ENCODE measurements at places on chromosomes 3 and 15.

- no peak for DNase-seq
These were observed 20.5 kb upstream of the ABHD2 start for GRCh38 chr15:89067751-89068150.

DNA sequence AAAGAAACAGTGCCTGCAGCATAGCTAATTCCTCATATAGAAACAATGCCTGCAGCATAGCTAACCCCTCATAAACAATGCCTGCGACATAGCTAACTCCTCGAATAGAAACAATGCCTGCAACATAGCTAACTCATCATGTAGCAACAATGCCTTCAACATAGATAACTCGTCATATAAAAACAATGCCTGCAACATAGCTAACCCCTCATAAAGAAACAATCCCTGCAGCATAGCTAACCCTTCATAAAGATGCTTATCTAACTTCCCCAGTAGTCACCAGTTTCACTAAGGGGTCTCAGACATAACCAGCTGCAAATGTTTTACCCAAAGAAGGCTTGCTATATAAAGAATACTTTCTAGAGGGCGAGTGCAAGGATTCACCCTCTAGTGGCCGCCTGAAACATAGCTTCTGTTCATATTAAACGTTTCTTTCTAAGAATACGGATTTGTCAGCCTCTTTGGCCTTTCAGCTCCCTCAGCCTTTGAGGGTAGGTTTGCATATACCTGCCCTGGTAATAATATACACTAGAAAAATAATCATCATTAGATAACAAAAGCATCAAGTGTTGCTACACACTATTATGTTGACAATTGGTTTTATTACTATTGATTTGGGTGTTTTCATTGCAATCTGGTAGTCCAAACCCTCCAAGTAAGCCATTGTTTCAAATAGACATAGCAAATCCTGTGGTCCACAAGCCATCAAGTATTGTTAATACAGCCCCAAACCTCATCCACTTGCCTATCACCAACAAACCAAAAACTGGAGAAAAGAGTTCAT is 44.4 kb upstream of the FAN1 start:
- no peak for DNase-seq

- DNase-seq, result no peak
These were observed 42.0 kb downstream of the MKRN2 start for GRCh38 chr3:12598890-12599289.

DNA sequence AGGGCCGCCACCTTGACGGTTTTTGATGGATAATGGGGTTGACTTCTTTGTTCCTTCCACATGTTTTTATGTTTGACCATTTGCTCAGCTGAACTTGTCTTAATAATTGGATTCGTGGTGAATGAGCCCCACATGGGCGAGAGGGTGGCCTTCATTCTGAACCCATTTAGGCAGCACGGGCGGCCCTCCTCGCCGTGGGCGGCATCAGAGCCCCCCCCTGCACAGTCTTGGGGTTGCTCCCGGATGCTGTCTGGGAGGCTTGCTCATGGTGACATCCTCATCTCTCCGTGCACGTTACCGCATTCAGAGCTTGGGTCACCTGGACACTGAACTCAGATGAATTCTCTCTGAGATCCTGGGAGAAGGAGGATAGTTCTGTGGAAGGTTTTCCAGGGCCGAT is 172.3 kb upstream of the OSBPL11 start:
- no peak for DNase-seq

GRCh38 chr3:71131375-71132314 is 451.9 kb downstream of the FOXP1 start:
- no peak for DNase-seq

- no peak for DNase-seq
These were observed 358.4 kb upstream of the LMCD1 start for GRCh38 chr3:8143186-8143585.

- no peak for DNase-seq
These were observed 41.9 kb upstream of the LMOD3 start for GRCh38 chr3:69164296-69164695.

DNA sequence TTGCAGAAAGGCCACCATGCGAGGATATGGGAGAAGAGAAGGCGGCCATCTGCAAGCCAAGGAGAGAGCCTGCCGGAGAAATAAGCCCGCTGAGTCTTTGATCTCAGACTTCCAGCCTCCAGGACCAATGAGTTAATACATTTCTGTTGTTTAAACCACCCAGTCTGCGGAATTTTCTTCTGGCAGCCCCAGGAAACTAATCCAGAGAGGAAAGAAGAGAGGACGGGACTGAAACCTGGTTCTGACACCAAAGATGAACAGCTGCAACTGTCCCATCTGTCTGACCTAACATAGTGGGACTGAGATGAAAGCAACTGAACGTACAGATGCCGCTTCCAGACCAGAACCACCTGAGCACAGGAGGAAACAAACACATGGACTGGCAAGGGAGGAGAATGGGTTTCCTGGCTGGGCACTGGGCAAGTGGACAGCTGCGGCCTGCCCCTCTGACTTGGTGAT is 32.3 kb downstream of the VGLL4 start:
- no peak for DNase-seq

DNA sequence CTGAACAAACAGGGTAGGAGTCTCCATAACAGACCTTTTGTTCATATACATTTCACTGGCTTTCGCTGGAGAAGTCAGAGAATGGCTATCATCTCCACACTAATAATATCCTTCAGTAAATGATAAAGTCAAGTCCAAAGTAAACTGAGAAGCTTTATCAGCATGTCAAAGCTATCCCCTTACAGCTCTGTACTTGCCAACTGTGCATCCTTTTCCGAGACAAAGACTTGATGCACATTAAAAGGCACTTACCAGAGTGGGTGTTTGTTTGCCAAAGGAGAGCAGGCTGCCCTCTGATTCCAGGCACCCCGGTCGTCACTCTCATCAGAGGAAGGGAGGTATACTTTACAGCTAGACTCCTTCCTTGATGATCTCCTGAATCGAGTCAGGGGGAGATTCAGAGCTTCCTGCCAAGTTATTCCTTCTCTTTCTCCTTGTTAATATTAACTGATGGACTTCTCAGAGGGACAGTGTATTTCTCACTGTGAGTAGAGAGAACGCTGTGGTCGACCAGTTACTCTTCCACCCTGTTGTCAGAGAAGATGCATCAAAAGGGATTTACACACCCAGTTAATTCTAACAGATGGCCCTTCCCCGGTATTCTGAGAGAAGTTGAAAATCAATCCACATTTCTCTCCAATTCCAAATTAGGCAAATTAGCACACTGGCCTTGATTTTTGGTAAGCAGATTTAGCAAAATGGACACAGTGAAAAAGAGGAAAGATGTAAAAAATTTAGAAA is 504.7 kb upstream of the NR2F2 start:
- DNase-seq, result no peak

- no peak for DNase-seq
These were observed at the start of gene SENP7 for GRCh38 chr3:101512646-101513418. SENP7 (minus strand) TSS chr3:101513212; CDS start chr3:101513130, 82 bp downstream.

GRCh38 chr3:60756241-60757030 is 494.8 kb downstream of the FHIT start:
- no peak for DNase-seq

DNA sequence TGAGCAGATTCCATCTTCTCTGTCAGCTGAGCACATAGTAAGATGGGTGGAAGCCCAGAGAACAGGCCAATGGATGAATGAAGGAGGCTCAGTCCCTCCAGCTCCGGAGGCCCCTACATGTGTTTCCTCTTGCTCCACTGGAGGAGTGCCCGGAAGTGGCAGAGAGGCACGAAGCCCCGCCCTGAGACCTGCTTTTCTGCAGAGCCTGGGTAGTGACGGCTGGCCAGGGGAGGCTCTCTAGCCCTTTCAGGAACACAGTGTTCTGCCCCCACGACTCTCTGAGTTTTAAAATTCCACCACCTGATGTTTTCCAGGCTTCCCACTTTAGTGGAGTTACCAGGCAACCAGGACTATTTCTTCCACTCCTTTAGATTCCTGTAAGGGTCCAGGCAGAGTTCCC is 149.4 kb upstream of the SLC6A11 start:
- no peak for DNase-seq

DNA sequence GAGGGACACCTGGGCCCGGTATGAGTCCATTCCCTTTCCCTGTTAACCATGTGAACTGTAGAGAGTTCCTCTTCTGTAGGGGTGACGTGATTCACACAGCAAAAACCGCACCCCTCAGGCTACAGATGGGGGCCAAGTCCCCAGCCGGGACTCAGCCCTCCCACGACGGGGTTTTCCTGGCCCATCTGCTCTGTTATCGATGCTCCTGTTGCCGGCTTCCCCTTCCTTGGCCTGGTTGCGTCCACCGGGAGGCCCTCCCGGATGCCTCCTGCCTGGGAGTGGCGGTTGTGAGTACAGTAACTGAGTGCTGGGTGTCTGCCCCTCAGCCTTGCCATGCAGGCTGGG is 817 bp upstream of the PLXNA1 start:
- DNase-seq, result no peak

DNA sequence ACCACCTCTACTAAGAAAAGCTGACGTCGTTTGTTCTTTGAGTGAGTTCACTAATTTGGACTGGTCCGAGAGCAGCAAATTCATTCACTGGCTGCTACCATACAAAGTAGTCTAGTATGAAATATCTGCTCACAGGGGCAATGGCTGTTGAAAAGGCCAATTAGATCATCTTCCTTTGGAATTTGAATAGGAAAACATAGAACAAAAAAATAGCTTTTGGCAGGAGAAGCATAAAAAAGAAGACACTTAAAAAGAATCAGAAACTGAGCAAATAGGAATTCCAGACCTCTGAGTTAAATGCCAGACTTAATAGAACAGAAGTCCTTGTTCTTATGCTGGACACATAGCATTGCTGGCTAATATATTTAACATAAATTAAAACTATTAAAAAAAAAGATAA is 159.3 kb downstream of the IL1RAP start:
- DNase-seq, result no peak

GRCh38 chr3:136632625-136633081 is 119.5 kb downstream of the STAG1 start:
- no peak for DNase-seq

DNA sequence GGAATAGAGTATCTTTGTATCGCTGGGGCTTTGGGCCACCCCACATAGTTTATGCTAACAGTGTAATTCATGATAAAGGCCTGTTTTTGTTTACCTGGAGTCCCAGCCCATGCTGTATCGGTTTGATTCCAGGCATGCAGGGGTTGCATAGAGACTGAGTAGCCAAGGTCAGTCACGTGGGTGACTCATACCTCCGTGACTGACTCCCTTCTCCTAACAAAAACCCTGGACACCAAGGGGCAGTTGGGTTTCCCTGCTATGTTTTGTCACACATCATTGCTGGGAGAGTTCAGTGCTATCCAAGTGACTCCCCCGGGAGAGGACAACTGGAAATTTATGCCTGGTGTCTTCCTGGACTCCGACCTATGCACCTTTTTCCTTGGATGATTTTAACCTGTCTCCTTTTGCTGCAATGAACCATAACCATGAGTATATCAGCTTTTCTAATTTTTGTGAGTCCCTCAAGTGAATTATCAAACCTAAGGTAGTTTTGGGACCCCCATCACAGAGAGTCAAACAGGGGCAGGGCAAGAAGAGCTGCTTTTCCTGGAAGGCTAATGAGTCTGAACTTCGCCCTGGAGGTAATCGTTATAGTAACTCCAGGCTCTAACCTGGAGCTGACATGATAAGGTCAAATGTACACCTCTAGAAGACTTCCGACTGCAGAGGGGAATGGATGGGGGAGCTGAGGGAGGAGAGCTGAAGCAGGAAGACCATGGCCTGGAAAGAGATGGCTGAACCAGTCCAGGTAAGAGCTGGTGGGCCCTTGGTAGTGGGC is 57.0 kb downstream of the SRGAP3 start:
- DNase-seq, result no peak

DNA sequence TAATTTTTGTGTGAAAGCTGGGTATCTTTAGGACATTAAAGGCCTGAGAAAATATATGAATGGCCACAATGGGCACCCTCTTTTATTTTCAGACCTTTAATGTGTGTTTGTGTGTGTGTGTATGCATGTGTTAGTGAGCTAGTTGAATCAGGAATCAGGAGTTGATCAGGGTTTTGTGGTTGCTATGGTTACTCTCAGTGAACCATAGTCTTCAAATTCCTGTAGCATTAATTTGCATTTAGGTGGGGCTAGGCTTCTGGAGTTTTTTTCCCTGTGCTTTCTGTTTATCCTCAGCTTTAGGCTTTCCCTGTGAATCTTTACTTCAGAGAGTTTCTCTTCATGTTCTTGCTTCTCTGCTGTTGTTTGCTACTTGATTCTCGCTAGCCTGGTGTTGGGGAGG is 122.0 kb upstream of the ONECUT1 start:
- DNase-seq, result no peak

GRCh38 chr3:149243540-149243939 is 21.9 kb upstream of the CP start:
- DNase-seq, result no peak

- DNase-seq, result no peak
These were observed 45.3 kb upstream of the MAP3K13 start for GRCh38 chr3:185317674-185318073.

- no peak for DNase-seq
These were observed 1531.1 kb downstream of the SI start for GRCh38 chr3:163547014-163547685.

GRCh38 chr15:77798151-77798835 is 165.6 kb upstream of the LINGO1 start:
- no peak for DNase-seq

- DNase-seq, result no peak
These were observed 83.0 kb downstream of the CRYGS start for GRCh38 chr3:186461141-186461540.

DNA sequence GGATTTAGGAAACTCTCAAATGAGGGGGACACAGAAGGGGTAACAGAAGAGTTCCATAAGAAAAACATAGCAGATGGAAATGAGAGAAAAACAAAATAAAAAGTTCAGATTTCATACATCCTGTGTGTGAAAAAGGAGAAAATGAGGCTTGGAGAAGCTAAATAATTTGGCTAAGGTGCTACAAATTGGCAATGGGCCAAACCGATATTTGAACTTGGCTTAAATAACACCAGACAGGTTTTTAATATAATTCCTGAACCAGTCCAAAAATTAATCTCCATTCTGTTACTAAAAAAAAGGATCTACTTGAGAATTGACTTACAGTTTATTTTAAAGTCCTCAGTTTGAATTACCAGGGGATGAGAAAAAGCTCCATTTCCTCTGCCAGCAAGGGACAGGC is 342.9 kb upstream of the DPH6 start:
- no peak for DNase-seq

GRCh38 chr15:46344915-46345314 is 710.1 kb downstream of the SQOR start:
- DNase-seq, result no peak

DNA sequence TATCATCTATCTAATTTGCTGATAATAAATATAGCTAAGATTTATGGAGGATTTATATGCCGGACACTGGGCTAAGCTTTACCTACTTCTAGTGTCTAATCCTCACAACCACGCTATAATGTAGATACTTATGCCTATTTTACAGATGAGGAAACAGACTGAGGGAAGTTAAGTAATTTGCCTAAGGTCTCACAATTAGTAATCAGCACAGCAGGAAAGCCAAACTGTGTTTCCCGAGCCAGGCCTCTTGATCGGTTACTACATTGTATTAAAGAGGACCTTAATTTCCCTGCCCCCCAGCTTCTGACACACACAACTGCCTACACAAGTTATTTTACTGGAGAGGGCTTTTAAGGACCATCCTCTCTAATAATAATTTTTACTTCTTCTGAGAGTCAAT is 40.9 kb downstream of the ONECUT1 start:
- DNase-seq, result no peak
